Hematopoietic multipotent progenitor cell treated with erythropoietin and hydrocortisone succinate and interleukin-3 and kit ligand, for 4 days (in vitro differentiated cells): ENCODE measurements at places on chromosomes 3 and 15.

- DNase-seq, result peak; percentile 43
Measured at GRCh38 chr3:149258298-149258697, 36.7 kb upstream of the CP start.

GRCh38 chr15:85374831-85375230 lies 5.6 kb upstream of the AKAP13 start:
- DNase-seq, result no peak

DNA sequence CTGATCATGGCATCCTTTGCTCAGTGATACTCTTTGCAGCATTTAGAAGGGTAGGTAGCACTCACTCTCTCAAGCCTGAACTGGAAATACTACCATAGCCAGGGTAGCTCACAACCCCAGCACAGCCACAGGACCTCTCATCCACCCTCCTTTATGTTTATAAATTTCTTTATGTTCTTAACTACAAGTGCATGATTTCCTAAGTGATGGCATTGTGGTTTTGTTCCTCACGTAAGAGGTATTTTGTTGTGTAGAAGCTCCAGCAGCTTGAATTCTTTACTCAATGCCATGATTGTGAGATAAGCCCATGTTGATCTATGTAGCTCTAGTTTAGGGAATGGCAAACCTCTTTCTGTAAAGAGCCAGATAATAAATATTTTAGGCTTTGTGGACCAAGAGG lies 7.9 kb upstream of the RTP3 start:
- DNase-seq, result no peak

GRCh38 chr3:123042413-123042812 lies 14.8 kb upstream of the SEMA5B start:
- DNase-seq, result no peak

DNA sequence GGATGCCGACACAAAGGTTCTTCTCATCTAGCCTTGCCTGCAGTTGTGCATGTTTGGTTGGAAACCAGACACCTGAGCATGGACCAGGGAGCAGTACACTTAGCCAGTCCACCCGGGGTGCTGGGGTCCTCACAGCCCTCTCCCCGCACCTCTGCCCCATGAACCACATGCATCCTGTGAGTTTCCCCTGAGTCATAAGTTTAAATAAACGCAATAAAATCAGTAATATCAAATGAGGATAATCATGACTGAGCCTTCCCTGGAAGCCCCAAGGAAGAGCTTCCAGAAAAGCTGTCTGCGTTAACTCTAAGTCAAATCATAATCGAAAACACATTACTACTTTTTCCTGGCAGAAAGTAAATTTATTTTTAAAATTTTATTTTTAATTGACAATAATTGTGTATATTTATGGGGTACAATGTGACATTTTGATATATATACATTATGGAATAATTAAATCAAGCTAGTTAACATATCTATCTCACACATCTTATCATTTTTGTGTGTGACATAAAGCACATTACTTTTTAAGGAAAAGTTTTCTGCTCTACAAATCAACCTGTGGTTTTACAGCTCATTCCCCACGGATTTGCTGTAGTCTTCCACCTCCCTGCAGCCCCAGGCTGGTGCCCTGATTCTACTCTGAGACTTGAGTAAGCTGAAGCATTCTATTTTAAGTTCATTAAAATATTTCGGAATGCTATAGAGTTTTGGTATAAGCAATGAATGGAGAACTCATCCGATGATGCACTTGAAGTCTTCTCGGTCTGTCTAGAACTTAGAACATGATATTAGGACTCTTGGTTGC lies 166.0 kb upstream of the EIF1B start:
- DNase-seq, result no peak

- DNase-seq, result no peak
Measured at GRCh38 chr3:187342255-187342654, 25.9 kb upstream of the RTP4 start.
